ENCODE measurements at places on chromosomes 5 and 9.
A peak's percentile ranks its signal among the peaks of the same experiment; 100 is the strongest.

DNA sequence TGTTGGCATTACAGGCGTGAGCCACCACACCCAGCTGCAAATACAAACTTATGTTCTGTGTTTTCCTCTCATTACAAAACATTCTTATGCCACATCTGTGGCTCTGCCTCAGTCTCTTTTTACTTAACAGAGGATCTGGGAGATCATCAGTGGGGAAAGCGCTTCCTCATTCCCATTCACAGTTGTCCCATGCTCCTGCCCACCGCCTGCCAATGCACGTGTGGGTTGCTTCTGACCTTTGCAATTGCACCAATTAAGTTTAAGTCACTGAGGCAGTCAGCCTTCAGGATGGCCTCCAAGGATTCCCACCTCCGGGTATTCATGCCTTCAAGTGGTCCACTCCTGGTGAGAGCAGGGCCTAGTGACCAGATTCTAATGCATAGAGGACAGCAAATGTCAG lies 34.9 kb upstream of the EEIG1 start:
- no peak for DNase-seq

DNA sequence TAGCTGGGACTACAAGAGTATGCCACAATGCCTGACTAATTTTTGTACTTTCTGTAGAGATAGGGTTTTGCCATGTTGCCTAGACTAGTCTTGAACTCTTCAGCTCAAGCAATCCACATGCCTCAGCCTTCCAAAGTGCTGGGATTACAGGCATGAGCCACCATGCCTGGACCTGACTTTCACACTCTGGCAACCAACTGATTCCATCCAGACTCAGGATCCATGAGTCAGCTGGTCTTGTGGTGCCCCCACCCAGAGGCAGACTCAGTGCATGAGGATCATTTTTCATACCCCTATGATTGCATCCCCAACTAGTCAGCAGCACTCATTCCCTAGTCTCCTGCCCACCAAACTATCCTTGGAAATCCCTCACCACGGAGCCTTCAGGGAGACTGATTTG lies 375.9 kb downstream of the ANXA1 start:
- DNase-seq: no peak

GRCh38 chr9:34590381-34591247 lies 1.1 kb upstream of the CNTFR start:
- no peak for DNase-seq

GRCh38 chr9:89496645-89497256 lies 1.2 kb downstream of the SEMA4D start:
- DNase-seq: peak; percentile 16

DNA sequence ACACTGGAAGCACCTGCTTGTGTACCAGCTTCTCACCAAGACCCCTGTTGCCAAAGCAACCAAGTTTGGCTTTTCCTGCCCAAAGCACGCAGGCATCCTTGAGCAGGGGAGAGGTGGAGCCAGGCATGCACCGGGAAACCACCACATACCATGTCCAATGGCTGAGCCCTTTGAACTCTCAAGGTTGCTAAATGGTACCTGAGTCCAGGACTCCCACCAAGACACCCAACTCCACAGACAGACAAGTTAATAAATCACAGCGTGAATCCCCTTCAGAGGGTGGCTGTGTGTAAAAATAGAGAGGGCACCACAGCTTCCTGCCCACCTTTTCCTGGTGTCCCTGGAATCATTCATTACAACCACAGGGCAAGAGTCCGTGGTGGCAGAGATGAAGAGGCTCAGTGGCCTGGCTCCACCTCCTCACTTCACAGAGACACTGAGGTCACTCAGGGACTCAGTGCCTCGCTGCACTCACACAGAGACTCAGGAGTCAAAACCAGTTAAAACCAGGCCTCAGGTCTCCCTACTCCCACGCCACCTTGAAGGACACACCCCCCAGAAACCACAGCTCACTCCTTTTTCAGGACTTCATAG lies 143.7 kb downstream of the C5orf15 start:
- no peak for DNase-seq

DNA sequence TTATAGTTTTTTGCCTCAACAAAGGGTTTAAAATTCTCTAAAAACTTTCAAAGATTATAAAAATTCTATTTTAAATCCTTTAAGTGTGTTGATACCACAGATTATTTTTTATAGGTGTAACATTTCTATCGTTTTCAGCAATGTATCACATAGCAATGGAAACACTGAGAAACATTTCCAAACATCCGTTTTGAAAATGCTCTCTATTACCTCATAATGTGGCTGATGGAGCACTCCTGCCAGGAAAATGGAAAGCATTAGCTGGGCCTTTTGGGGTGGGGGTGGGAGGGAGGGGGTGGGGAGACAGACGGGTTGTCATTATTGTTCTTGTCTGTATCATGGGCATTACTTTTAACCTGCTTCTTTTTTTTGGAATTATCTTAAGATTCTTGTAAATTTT lies 516.5 kb downstream of the ACTL7B start:
- DNase-seq: no peak

DNA sequence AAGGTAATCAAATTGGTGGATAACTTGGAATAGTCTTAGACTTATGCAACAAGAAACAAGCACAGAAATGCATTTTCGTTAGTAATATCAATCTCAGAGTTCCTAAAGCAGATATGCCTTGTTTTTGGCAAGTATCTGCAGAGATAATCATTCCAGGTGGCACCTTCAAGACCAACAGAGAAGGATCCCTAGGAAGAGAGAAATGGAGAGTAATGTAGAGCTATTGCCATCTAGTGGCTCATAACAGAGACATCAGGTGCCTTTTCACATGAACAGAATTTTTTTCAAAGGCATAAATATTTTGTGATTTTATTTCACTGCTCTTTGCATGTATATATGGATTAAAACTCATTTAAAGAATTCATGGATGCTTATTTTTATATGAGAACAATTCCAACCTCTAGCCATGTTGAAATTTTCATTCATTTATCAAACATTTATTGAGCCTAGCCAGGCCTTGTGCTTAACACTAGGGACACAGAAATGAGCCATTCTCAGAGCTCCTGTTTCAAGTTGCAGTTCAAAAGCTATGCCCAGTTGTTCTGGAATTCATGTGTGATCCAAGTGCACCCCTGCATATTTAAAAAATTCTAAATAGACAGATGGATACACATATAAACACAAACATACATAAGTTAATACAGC lies 117.5 kb upstream of the OR13F1 start:
- DNase-seq: peak; percentile 49

GRCh38 chr9:71349218-71349617 lies 227.8 kb upstream of the TRPM3 start:
- DNase-seq: no peak
